ENCODE measurements at places on chromosomes 2 and 18.

DNA sequence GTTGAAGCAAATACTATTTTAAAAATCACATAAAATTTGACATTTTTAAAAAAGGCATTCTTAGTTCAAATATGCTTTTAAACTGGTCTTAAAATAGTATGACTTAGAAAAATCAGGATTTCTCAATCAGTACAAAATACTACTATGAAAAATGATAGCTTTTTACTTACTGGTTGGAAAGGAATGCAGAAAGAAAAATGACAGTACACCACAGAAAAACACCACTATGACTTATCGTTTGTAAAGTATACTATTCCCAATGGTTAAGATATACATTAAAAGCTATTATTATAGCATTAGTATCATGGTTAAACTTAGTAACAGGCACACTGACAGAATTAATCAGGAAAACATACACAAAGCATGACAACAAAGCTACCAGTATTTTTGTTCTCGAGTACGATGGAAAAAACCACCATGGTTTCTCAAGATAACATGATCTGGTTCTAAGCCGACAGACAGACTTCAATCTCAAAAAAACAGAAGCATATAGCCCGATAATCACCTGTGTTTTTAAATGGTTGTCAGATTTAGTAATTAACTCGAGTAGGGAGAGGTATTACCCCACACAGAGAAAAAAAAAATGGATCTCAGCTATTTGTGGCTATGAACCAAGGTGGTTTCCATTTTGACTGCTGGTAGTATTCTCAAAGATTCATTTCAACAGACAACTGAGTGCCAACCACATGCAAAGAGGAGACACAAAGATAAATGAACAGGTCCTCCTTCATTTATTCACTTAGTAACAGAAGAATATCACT is 39.1 kb downstream of the CUL3 start:
- no peak for DNase-seq

DNA sequence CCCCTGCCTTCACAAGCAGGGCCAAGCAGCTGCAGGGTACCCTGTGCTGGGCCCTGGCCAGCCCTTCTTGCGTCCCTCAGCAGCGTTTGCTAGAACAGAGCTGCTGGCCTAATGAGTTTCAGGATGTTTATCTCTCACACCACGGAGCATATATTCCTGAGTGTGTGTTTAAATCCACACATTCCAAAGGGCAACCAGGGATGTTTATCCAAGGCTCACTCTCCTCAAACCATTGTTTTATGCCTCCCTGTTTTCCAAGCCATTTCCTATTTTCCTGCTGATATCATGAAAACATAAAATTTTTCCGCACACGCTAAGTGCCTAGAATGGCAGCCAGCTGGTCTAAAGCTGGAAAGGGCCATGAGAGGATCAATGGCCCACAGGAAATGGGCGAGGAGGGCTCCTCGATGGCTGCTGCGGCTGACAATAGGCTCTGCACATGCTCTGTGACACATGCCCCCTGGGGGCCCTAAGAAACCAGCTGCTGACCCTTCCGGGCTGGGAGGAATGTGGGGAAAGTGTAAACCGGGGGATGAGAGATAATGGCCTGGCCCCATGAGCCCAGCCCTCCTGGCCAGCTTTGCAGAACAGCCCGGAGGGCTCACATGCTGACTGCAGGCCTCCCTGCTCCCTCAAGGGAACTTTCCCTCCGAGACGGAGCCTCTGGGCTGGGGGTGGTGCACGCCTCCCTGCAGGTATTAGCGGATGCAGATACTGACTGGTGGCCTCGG is 194.0 kb downstream of the NDUFA10 start:
- no peak for DNase-seq

DNA sequence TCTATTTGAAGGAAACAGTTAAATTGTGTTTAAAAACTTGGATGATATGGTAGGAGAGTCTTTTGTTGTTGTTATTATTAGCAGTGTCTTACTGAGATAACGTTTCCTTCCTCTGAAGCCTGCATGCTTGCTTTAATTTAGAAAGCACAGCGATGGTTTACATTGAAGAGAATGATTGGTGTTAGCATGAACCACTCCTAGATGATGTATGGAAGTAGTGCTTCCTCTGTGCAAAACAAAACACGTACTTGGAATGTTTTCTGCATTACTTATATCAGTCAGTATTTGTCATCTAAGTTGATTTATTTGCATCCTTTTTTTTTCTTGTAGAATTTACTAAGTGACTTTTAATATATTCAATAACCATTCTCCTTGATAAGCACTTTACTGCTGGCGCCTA is 89.0 kb downstream of the UGGT1 start:
- no peak for DNase-seq

DNA sequence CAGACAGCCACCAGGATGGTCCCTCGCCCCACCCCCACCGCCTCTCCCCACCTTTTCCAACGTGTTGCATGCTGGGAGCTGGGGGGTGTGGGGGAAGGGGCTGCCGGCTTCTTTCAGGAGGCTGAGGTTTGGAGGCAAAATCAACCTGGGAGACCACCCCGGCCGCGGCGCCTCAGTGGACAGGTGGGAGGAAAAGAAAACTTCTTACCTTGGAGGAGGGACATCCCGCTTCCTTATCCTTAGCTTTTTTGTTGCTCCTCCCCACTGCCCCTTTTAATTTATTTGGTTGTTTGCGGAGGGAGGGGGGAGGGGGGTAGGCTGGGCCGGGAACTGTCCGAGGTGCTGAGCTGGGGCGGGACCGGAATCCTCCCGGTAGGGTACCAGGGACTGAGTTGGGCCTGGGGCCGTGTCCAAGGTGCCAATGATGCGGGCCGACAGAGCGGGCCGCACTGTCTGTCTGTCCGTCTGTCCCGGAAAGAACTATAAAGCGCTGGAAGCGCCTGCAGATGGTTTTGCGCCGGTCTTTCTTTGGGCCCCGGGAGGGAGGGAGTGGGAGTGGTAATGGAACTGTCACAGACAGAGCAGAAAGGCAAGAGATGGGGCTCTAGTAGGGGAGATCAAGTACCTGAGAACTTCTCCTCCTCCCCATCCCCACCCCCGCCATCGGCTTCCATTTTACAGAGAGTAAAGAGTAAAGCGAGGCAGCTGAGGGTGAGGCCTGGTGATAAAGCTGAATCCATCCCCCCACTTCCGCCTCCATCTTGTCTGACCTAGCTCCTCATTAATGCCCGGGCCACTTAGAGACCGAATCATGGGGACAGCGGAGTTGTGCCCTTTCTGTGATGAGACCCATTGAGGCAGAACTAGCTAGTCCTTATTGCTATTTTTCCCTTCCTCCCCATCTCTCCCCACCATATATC is 2.4 kb downstream of the CDK5R2 start:
- DNase-seq, result no peak

- DNase-seq, result no peak
These were observed 42.7 kb downstream of the RAB31 start for GRCh38 chr18:9750606-9751304.

DNA sequence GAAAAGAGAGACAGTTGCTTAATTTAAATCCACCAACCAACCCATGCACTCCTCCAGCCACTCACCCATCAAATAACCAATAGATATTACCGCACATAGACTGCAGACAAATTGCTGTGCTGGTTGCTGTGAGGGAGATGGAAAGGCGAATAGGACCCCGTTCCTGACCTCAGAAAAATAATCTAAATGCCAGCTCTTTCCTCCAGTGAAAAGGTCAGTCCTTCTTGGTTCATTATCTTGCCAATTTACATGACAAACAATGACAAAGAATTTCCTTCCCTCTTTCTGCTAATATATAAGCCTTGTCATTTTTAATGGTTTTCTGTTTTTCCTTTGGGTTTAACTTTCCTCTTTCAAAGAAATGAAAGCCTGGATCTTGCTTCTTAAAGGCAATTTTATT is 61.6 kb downstream of the MEP1B start:
- DNase-seq, result no peak

- DNase-seq, result no peak
These were observed 90.0 kb downstream of the ZCCHC2 start for GRCh38 chr18:62612776-62613175.

DNA sequence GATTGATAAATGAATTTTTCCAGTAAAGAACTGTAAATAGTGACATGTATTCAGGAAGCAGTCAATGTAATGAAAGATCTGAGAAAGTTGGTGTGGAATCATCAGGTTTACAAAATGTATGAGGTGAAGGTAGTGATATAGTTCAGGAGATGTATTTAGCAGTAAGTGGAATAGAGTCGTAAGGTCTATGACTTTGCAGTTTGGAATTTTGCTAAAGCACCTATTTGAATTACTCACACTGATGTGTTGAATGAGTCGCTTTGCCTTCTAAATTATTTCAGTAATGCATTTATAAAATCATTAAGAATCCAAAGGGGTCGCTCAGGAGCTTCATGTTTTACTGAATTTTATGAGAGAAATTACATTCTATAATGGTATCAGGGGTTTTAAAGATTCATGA is 713.7 kb downstream of the DSC3 start:
- DNase-seq, result no peak

- peak; percentile 18 for DNase-seq
These were observed 8.7 kb upstream of the SERPINB13 start for GRCh38 chr18:63578357-63578958.

- no peak for DNase-seq
These were observed 19.4 kb upstream of the NMUR1 start for GRCh38 chr2:231549446-231550239.

DNA sequence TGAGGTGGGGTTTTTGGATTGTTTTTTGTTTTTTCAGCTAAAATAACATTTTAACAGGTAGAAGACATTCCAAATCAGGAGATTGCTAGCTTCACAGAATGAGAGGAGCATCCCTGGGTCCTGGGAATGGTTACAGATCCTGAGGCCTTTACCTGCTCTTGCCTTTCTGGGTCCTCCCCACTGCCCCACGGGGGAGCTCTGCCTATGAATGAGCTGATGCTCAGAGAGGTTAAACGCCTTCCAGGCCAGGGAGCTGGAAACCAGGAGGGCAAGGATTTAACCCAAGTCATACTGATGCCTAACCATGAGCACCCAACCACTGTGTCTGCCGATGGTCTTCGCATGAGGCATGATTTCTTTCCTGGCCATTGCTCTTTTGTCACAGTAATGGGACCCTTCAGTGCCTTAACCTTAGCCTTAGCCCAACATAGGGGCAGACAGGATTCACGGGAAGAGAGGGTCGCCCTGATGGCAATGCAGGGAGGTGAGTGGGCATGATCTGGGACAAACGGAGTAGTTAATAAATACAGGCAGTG is 16.1 kb downstream of the MOCOS start:
- no peak for DNase-seq

- no peak for DNase-seq
These were observed 22.2 kb downstream of the INPP5D start for GRCh38 chr2:233082222-233082930.

DNA sequence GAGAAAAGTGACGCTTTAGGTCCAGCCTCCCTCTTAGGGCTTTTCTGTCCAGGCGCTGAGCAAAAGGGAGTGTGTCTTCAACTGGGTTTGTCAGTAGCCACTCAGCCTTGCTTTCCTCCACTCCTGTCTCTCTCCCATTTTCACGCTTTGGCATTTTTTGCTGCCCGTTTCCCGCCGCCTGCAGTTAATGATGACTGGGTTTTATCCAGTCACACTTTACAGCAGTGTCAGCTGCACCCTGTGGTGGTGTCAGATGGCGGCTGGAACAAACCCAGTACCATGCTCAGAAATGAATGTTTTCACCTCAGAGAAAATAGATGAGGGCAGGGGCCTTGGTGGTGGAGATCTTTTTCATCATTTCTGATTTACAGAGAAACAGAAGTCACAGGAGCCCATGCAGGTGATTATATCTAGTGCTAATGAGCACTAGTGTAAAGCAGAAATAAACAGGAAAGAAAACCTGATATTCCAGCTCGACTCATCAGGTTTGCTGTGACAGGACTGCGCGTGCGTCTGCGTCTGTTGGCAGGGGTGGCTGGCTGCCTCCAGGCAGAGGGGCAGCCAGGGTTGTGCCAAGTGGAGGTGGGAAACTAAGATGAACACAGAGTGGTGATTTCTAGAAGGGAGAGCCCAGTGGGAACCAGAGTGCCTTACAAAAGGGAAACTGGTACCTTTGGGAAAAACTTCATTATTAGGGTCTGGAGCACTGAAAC is 139.9 kb downstream of the TANC1 start:
- no peak for DNase-seq

- no peak for DNase-seq
These were observed 44.5 kb downstream of the TNS1 start for GRCh38 chr2:217958206-217958883.

GRCh38 chr2:157991932-157992331 is 109.7 kb upstream of the UPP2 start:
- DNase-seq, result no peak

DNA sequence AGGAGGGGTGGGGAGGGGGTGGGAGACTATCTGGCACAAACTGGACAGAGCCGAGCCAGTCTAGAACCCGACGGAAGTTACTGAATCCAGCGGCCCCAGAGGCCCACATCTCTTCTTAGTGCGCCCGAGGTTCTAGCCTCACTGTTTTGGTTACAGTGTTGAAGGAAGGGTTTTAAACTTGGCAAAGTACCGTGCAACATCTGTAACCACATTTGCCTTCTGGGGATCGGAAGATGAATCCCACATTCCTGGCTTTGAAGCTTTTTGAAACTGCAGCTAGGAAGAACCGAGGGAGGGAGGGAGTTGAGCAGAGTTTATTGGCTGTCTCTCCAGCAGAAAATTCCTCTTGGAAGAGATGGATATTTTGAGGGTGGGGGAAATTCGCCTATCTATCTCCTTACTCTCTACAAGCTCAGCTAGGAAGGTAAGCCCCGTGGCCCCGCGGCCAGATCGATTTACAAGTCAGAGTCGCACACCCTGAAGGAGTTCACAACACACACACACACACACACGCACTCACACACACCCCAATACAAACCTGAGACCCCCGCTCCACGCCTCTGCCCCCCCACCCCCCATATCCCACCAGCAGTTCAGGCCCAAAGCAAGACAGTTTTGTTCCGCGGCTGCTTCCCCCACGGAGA is 1.0 kb downstream of the ACVR1 start:
- DNase-seq, result peak; percentile 33

- DNase-seq, result no peak
These were observed 13.5 kb downstream of the CAVIN2 start for GRCh38 chr2:191833356-191833755.

DNA sequence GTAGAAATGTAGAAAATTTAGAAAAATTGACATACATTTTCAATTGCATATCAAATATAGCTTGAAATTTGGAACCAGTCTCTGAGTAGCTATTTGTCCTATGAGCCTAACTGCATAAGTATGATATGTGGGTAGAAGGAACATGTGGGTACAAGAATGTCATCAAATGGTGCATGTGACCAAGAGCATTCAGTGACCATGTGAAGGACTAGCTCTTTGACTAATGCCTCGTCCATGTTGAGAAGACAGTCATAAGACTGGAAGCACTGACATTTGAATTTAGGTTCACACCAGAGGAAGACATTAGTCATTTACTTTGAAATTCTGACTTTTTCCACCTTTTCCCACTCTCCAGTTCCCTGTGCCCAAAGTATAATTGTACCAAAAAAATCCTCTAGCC is 12.6 kb downstream of the MRPL44 start:
- DNase-seq, result no peak

GRCh38 chr2:36663851-36664695 is 32.4 kb upstream of the VIT start:
- peak; percentile 51 for DNase-seq

- DNase-seq, result peak; percentile 5
These were observed 512.9 kb upstream of the ACVR2A start for GRCh38 chr2:147331790-147332419.
